ENCODE measurements at places on chromosomes 16 and 17.

DNA sequence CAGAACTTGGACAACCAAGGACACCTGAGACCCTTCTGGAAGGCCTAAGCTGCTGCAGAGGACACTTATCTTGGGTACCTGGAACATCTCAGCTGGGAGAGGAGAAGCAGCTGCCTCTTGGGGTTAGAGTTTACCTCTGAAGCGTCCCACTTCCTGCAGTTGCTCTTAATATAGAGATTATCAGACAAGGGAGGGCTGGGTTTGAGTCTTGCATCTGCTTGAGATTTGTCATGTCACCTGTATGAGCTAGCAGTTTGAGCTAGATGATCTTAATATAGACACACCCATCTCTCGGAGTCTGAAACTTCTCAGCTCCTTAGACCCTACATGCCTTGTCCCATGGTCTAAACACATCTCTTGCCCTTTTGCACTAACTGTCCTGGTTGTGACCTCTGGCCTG lies 93.1 kb upstream of the CCL1 start:
- no peak for DNase-seq

DNA sequence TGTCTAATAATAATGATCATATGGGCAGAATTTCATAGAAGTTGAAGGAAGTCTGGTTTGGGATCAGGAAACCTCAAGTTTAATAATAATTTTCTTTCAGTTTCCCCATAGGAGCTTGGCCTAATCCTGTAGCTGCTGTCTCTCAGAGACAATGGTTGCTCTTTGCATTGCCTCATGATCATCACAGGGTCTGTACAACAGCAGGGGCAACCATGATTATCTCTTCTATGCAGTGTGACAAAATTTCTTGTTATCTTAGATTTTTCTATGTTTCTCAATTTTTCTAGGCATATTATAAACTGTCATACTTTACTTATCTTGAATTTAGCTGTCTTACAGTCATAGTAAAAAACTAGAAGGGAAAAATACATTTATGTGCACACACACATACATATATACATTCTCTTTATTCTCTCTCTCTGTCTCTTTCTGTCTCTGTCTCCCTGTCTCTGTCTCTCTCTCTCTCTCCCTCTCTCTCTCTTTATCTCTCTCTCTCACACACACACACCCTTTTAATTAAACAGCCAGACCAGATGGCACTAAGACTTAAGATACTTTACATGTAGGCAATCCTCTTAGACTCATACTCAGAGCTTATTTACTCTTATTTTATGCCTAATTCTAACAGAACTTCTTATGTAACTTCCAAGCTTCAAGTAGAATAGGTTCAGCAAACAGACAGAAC lies 30.5 kb downstream of the SMIM36 start:
- peak; percentile 65 for DNase-seq

- no peak for DNase-seq
These were observed 107.0 kb upstream of the CACNG5 start for GRCh38 chr17:66727634-66728570.

DNA sequence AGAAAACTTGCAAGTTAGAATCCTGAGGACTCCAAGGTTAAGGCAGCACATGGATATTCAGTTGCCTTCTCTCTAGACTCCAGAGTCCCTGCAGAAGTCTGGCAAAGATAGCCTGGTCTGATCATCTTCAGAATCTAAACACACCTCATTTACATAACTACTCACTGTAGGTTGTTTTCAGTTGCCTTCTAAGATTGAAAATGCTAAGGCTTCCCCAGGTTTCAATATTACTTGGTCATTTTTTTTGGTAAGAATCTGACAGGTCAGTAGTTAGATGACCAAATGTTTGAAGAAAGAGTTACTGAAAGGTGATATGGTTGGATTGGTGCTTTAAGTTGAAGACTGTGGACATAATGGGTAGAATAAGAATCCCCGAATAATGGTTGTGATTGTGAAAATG lies 205.4 kb upstream of the KCNJ16 start:
- DNase-seq: no peak

GRCh38 chr16:64887651-64888050 lies 234.2 kb downstream of the CDH11 start:
- no peak for DNase-seq

GRCh38 chr17:29042679-29043538 lies at the start of gene PIPOX:
Gene PIPOX, plus strand, starts transcription at chr17:29043141. Its CDS starts 85 bp downstream, at chr17:29043226.
- DNase-seq: no peak

GRCh38 chr16:14427371-14427948 lies 202.6 kb downstream of the PARN start:
- no peak for DNase-seq

DNA sequence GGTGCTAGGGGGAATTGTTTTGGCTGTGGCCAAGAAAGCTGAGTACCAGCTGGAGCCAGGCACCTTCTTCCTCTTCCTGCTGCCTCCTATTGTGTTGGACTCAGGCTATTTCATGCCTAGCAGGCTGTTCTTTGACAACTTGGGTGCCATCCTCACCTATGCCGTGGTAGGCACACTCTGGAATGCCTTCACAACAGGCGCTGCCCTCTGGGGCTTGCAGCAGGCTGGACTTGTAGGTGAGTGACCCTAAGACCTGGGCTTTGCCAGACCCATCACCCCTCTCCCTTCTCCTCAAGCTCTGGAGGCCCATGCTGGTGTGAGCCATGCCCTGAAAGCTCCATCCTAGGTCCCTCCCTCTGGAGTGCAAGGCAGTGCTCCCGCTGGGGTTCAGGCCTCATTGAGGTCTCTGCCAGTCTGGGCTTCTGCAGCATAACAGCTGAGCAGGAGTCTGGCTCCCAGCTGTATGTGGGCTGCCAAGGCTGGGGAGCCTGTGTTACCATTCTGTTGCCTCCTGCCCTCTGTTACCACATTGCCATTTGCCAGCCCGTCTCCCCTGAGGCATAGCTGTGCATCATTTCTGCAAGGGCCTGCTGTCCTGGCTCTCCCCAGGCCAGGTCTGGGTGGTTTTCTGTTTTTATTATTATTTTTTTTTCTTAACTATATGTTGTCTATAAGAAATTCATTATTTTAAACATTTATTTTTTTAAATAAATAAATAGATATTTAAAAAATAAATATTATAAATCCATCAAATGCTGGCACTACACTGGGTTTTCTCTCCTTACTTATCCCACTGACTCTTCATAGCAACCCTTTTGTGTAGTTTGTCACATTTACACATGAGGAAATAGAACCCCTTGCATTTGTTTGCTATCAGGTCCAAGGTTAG lies 4.1 kb downstream of the SLC9A5 start:
- no peak for DNase-seq

DNA sequence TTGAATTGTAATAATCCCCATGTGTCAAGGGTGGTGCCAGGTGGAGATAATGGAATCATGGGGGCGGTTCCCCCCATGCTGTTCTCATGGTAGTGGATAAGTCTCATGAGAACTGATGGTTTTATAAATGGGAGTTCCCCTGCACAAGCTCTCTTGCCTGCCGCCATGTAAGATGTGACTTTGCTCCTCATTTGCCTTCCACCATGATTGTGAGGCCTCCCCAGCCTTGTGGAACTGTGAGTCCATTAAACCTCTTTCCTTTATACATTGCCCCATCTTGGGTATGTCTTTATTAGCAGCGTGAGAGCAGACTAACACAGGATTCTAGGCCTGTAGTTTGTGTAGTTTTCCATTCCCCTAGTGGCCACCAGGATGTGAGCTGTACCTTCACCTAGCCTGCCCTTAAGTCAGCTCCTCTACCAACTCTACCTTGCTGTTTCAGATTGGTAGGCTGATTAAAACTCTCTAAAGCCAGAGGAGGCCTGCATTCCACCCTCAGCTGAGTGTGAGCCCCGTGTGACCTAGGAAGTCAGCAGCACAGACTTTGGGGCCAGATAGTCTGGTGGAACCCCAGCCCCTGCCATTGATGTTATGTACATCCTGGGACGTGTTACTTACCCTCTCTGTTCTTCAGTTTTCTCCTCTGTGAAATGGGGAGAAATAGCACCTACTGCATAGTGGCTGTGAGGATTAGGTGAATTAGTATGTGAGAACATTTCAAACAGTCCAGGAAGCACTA lies 252.4 kb upstream of the CACNG5 start:
- DNase-seq: no peak

GRCh38 chr16:28067604-28068379 lies 4.3 kb upstream of the GSG1L start:
- DNase-seq: no peak

- DNase-seq: no peak
These were observed 3.1 kb upstream of the GSE1 start for GRCh38 chr16:85610059-85610445.

GRCh38 chr17:63945784-63946439 lies 13.8 kb upstream of the CD79B start:
- no peak for DNase-seq

DNA sequence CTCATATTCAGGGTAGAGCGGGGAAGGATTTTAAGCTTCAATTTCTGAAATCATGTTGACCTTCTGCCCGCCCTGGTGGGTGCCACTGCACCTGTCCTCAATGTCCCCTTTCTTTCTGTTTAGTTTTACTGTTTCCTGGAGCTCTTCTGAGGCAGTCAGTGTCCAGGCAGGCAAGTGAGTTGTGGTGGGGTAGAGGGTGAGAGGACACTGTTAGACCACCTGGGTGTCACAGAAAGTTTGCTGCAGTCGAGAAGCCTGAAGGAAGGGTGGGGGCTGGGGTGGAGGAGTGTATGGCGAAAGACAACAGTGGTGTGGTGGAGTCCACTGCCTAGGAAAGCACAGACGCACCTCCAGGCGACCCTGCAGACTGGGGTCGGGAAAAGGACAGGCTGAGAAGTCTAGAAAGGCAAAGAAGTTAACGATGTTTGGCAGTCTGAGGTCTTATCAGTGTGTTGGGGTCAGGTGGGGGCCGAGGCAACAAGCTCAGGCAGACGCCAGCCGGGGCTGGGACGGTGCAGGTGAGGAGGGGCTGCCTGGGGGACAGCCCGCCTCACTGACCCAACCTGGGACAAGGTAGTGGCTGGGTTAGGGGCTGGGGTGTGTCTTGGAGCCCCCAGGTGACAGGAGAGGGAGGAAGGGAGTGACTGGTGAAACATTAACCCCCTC lies 23.3 kb upstream of the HOXB13 start:
- DNase-seq: no peak

- no peak for DNase-seq
These were observed 53.8 kb downstream of the COG7 start for GRCh38 chr16:23398987-23399805.

GRCh38 chr16:67151431-67152097 lies 766 bp upstream of the B3GNT9 start:
- DNase-seq: no peak

DNA sequence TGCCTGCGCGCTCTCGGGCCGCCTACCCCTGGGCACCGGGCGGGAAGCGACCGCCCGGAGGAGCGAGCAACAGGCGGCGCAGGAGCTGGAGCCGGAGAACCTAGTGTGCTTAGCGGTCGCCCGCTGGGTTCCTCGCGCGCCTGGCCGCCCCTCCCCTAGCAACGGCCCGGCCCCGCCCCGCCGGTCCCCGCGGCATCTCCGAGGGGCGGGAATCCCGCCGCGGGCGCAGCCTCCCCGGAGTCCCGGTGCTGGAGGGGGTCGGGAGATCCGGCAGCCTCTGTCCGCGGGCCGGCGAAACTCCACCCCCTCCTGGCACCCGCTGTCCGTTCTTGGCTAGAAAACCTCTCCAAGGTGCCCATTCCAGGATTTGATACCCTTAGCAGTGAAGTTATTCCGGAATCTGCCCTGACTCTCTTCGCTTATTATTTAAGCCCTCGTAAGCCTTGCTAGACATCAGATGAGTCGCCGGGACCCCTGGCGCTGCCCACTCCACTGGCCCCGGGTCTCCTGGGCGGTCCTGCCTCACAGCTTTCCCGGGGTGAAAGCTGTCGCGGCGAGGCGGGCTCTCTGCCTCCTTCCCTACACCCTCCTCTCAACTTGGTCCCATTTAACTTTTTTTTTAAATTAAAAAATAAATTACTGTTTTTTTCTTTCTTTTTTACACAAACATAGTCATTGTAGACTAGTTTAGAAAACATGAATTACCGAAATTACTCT lies at the start of gene RPRML:
Gene RPRML (minus strand): TSS at position 107 of the 717 bp plus-strand sequence. CDS start 246 bp downstream, outside the sequence.
- DNase-seq: no peak

GRCh38 chr16:2595393-2596205 lies 57.8 kb downstream of the PDPK1 start:
- no peak for DNase-seq

- DNase-seq: no peak
These were observed 5.2 kb downstream of the ODAD4 start for GRCh38 chr17:41935641-41936040.

DNA sequence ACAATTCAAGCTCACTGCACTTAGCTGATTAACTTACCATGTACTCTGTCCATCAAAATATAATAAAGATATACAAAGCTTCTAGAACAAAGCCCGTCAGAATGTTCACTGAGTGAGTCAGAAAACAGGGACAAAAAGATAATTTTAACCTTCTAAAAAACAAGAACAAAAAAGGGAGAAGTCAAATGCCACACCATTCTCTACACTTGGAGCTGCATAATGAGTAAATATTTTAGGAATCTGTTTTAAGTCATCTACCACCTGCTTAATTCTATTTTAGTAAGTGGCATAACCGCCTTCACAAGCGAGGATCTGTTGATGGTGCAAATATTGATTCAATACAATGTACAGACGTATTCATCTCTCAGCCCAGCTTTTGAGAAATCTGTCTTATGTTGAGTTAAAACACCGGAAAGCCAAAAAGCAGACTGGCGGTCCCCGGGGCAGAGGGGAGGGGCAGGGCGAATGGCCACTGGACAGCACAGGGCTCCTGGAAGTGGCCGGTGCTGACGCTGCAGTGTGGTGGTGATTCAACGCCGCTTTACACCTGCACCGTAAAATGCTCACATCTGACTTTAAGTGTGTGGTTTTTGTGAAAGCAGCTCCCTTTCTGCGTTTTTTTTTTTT lies 20.1 kb downstream of the RAB40B start:
- no peak for DNase-seq

- DNase-seq: no peak
These were observed 29.9 kb downstream of the PLCG2 start for GRCh38 chr16:81808933-81809480.

- peak; percentile 71 for DNase-seq
These were observed 6.0 kb upstream of the CHRNE start for GRCh38 chr17:4908711-4909496.

GRCh38 chr16:73092236-73092781 lies 44.4 kb upstream of the ZFHX3 start:
- DNase-seq: no peak

- DNase-seq: no peak
These were observed 1.4 kb upstream of the CYB561 start for GRCh38 chr17:63447471-63448009.

- DNase-seq: no peak
These were observed 7.7 kb downstream of the BEAN1 start for GRCh38 chr16:66434619-66435430.

DNA sequence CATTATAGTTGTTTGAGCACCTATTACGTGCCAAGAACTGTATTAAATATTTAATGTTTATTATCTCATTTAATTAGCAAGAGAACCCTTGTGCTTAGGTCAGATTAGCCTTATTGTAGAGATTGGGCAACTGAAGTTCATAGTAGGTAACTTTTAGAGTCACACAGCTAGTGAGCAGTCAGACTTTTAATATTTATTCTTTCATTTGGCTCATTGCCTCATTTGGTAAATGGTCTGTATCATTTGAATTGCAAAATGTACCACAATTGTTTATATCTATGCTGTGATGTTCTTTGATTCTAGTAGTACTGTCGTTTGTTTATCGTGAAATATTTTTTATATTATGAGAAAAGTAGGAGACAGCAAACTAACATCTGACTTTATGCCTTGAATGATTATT lies 7.6 kb downstream of the CLTC start:
- DNase-seq: no peak

- DNase-seq: no peak
These were observed 199.1 kb upstream of the GOT2 start for GRCh38 chr16:58933186-58933585.

- DNase-seq: peak; percentile 38
These were observed 932 bp upstream of the NFE2L1 start for GRCh38 chr17:48047113-48047740.
